Right atrium auricular region (tissue), 2 donors: ENCODE measurements at places on chromosomes 3 and 15. TPM values are rescaled to one million over a fixed set of nuclear protein-coding genes. Genes with fewer than 3 reads are reported as not detected.

DNA sequence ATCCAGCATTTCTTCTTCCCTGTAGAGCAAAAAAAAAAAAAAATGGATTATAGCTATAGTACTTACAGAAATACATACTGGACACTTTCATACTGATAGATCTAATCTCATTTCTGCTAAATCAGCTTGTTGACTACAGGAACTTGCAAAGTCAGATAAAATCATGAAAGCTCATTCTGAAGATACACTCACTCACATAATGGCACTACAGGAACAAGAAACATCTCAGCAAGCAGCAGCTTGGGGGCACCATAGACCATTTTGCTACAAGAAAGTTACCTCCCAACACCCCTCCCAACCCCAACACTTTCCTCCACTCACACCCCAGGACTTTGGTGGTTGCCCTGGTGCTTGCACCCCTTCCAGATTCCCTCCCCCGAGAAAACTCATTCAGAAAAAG, 4.6 kb downstream of the MYH15 start:
- no peaks in the 10 kb centered on the region for H3K4me1 ChIP-seq
- H3K27me3 ChIP-seq: no peaks in the 10 kb centered on the region
- H3K27ac ChIP-seq: no peak overlapping the region
- H3K36me3 ChIP-seq: no peaks in the 10 kb centered on the region
- no peak overlapping the region for H3K4me3 ChIP-seq
- DNase-seq: no peak

The ALS2CL gene
- total RNA-seq: 12.5 TPM

The ULK3 gene
- total RNA-seq: 42.9 TPM

DNA sequence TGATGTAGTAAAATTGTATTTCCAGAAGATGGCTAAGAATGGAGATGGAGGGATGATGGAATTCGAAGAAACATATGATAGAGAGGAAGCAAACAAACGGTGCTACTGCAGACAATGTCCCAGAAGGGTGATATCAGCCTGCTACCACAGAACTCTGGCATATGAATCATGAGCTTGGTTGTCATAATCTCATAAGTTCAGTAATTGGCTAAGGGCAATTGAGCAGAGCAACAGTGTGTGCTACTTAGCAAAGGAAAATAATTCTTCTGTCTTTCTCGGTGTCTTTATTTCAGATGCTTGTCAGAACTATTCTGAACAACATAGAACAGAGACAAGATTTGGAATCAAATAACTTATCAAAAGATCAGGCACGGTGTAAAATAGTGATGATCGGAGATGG, 407.3 kb downstream of the GBE1 start:
- no peaks in the 10 kb centered on the region for H3K4me1 ChIP-seq
- no peak for DNase-seq
- H3K36me3 ChIP-seq: no peaks in the 10 kb centered on the region
- no peak overlapping the region for H3K27ac ChIP-seq
- H3K27me3 ChIP-seq: no peaks in the 10 kb centered on the region
- H3K4me3 ChIP-seq: no peak overlapping the region

DNA sequence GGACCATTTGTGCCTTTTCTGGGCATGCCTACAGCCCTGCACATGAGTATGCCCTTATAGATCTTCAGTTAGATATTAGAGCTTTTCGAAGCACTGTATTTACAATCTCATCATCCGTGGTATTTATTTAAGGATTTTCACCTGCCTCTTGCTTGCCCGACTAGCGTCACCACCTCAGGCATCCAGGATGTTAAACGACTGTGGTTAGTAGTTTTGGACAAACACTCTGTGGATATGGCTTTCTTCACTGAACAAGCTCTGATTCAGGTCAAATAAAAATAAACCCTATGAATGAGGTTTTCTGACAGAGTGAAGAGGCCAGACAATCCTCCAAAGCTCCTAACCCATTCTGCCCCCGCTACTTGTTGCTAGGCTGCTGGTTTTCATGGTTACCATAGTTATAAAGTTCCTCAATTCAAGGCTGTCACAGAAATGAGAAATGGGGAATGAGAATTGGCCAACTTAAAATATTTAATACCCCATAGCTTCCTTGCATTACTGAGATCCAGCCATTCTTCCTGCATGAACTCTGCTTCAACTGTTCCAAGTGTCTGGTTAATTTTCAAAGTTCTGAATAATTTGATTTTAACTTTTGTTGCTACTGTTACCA, 440.1 kb downstream of the GABRG3 start:
- H3K27ac ChIP-seq: no peak overlapping the region
- H3K4me3 ChIP-seq: no peak overlapping the region
- DNase-seq: no peak
- no peaks in the 10 kb centered on the region for H3K4me1 ChIP-seq

The SHF gene
- 4.7 TPM for total RNA-seq

DNA sequence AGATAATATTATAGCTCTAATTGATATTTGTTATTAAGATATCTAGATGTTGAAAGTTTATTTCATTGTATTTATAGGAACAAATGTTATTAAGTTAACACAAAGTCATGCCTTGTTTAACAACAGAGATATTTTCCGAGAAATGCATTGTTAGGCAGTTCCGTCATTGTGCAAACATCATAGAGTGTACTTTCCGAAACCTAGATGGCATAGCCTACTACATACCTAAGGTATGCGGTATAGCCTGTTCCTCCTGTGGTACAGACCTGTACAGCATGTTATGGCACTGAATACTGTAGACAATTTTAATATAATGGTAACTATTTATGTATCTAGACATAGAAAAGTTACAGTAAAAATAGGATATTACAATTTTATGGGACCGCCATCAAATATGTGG, 114.3 kb downstream of the NAALADL2 start:
- H3K4me1 ChIP-seq: no peaks in the 10 kb centered on the region
- H3K27ac ChIP-seq: no peak overlapping the region
- no peak for DNase-seq
- no peaks in the 10 kb centered on the region for H3K27me3 ChIP-seq
- H3K4me3 ChIP-seq: no peak overlapping the region
- no peaks in the 10 kb centered on the region for H3K36me3 ChIP-seq

- H3K4me3 ChIP-seq: no peak overlapping the region
- H3K27ac ChIP-seq: no peak overlapping the region
- no peak for DNase-seq
- H3K27me3 ChIP-seq: no peaks in the 10 kb centered on the region
- H3K36me3 ChIP-seq: peaks cover 54% of the 10 kb centered on the region
- H3K4me1 ChIP-seq: no peaks in the 10 kb centered on the region
Observed at GRCh38 chr3:155934230-155934629, 63.8 kb downstream of the GMPS start.

The RPL29 gene
- total RNA-seq: 1,017 TPM

GRCh38 chr15:64502151-64502550, 41.8 kb downstream of the ZNF609 start:
- H3K4me1 ChIP-seq: peaks cover 45% of the 10 kb centered on the region
- DNase-seq: no peak
- H3K27me3 ChIP-seq: no peaks in the 10 kb centered on the region
- H3K27ac ChIP-seq: no peak overlapping the region
- no peak overlapping the region for H3K4me3 ChIP-seq
- peaks cover 7% of the 10 kb centered on the region for H3K36me3 ChIP-seq

DNA sequence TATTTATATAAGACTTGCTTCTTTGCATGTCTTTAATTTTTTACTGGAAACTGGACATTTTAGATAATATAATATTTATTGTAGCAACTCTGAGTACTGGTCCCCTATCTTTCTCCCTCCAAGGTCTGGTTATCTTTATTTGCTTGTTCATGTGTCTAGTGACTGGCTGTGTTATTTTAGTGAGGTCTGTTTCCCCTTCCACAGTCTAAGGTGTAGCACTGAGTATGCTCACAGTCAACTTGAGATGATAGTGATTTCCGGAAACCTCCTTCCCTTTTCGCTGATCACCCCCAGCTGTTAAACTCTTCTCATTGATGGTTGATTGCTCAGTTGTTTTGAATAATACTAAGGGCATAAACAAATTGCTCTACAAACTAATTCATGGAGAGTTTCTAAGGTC, 37.0 kb downstream of the PCNP start:
- DNase-seq: no peak
- H3K36me3 ChIP-seq: no peaks in the 10 kb centered on the region
- H3K27ac ChIP-seq: no peak overlapping the region

DNA sequence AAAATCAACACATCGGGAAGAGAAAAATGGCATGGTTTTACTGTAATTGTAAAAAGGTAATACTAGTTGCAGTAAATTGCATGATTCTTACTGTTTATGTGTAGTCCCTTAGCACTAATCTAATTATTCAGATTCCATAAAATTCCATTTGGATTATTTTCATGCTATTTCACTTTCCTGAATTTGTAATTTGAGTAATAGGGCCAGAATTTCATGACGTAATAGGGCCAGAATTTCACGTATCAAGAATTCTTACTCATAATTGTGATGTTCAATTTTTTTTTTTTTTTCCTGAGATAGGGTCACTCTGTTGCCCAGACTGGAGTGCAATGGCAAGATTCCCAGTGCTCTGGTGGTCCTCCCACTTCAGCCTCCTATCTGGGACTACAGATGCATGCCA, 2.9 kb upstream of the U2SURP start:
- H3K4me3 ChIP-seq: no peak overlapping the region
- no peak overlapping the region for H3K27ac ChIP-seq
- no peak for DNase-seq

- H3K27me3 ChIP-seq: no peaks in the 10 kb centered on the region
- H3K27ac ChIP-seq: no peak overlapping the region
- no peaks in the 10 kb centered on the region for H3K36me3 ChIP-seq
- no peaks in the 10 kb centered on the region for H3K4me1 ChIP-seq
- no peak for DNase-seq
Observed at GRCh38 chr3:59862686-59863085, 812.9 kb upstream of the CFAP20DC start.

DNA sequence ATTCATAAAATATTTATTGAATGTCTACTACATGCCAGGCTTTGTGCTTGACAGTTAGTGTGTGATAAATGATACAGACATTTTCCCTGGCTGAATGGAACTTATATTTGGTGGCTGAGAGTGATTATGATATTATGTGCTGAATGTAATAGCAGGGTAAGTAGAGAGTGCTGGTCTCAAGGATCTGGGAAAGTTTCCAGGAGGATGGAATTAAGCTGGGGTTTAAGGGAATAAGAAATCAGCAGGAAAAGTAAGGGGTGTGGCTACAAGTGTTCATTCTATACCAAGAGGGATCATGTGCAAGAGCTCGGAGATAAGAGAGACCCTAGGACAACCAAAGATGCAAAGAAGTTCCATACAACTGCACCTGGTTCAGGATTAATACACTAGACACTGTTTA, 500.1 kb upstream of the CFAP20DC start:
- no peaks in the 10 kb centered on the region for H3K36me3 ChIP-seq
- no peak overlapping the region for H3K4me3 ChIP-seq
- H3K4me1 ChIP-seq: no peaks in the 10 kb centered on the region
- no peak for DNase-seq
- no peak overlapping the region for H3K27ac ChIP-seq

- H3K27ac ChIP-seq: no peak overlapping the region
- H3K4me3 ChIP-seq: no peak overlapping the region
- no peaks in the 10 kb centered on the region for H3K27me3 ChIP-seq
- no peaks in the 10 kb centered on the region for H3K36me3 ChIP-seq
Observed at GRCh38 chr3:132445817-132446216, 28.5 kb downstream of the DNAJC13 start.

DNA sequence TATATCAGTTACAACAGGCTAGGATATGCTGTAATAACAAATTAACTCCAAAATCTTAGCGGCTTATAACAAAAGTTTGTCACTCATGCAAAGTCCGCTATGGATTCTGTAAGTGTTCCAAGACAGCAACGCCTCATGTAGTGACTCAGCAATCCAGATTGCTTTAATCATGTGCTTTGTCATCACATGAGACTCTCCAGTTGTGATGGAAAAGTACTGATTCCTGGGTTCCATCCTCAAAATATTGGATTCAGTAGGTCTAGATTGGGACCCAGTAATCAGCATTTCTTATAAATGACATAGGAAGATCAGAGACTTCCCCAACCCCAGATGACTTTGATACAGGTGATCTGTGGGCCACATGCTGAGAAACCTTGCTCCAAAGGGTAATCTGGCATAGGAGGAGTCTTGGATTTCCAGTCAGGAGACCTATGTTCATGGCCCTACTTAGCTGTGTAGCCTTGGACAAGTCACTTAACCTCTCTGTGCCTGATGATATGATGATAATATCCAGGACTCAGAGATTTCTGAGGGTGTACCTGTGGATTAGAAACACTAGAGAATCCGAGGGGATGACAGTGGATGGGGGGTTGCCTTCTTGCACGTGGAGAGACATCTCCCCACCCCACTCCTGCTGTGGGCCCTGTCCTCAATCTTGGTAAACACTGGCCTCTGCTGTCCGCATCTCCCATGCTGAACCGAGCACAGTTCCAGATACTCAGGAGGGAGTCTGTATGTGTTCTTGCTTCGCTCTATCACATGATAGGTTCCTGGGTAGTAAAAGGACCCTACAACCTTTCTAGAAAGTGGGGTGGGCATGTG, 65.5 kb downstream of the CORO2B start:
- no peaks in the 10 kb centered on the region for H3K36me3 ChIP-seq
- H3K4me1 ChIP-seq: peaks cover 24% of the 10 kb centered on the region
- H3K4me3 ChIP-seq: no peak overlapping the region
- H3K27me3 ChIP-seq: no peaks in the 10 kb centered on the region
- no peak overlapping the region for H3K27ac ChIP-seq

DNA sequence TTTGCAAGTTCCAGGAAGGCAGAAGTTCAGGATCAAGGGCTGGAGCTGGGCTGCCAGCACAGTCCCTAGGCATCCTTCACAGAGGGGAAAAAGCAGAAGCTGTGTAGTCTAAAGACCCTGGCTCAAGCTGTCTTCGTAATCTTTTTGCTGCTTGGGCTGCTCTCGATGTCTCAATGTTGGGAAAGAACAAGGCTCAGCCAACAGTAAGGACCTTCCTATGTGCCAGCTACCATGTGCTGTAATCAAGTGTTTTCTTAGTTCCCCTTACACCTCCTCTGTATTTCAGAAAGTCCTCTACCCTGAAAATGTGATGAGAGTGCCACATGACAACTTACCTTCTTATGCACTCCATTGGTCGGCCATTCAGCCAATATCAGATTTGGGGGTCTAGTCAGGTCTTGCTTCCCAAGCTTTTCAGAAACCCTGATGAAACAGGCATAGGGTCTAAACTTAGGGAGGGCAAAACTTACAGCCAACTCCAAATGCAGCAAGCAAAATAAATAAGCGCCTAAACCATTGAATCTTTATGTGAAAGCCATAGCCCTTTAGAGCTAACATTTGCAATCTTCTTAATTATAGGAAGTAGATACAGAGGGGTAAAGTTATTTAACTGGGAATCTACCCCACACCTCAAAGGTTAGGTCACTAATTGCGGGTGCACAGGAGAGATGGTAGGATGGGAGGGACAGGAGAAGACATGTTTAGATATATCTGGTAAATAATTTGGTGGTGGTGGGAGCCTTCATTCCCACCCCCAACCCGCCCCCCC, 1.2 kb upstream of the EDEM1 start:
- H3K4me3 ChIP-seq: peak overlapping the region; percentile 39
- peaks cover 39% of the 10 kb centered on the region for H3K4me1 ChIP-seq
- H3K36me3 ChIP-seq: peaks cover 11% of the 10 kb centered on the region
- no peaks in the 10 kb centered on the region for H3K27me3 ChIP-seq
- peak overlapping the region; percentile 95 for H3K27ac ChIP-seq
